ENCODE measurements at places on chromosomes 11 and 22.
A peak's percentile ranks its signal among the peaks of the same experiment; 100 is the strongest.

- peak; percentile 85 for DNase-seq
Measured at GRCh38 chr11:120272303-120272702, 32.4 kb downstream of the POU2F3 start.

DNA sequence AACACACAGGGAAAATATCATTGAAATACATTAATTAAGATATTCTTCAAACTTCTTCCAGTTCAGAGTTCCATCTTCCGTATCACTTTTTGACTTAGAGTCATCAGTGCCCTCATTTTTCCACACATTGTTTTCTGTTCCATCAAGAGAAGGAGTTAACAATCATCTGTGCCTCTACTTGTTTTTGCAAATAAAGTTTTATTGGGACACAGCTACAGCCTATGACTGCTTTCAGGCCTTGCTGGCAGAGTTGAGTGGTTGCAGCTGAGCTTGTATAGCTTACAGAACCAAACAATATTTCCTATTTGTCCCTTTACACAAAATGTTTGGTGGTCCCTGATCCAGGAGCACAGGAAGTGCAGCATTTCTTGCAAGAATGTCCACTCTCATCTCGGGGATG lies 51.6 kb downstream of the SGSM1 start:
- DNase-seq, result no peak

DNA sequence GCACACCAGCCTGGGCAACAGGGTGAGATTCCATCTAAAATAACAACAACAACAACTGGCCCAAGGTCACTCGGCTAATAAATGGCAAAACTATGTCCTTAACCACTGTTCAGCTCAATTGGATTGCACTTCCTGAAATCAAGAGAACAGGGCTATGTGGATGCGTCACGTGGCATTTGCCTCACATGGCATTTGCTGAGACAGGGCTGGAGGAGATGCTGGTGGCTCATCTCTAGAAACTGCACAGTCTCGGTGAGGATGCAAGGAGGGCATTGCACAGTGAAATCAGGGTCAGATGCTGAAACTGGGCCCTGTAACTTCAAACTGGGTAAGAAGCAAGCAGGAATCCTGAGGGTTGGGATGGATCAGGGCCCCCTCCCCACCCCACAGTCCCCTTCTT lies 171.9 kb downstream of the BUD13 start:
- DNase-seq, result no peak

DNA sequence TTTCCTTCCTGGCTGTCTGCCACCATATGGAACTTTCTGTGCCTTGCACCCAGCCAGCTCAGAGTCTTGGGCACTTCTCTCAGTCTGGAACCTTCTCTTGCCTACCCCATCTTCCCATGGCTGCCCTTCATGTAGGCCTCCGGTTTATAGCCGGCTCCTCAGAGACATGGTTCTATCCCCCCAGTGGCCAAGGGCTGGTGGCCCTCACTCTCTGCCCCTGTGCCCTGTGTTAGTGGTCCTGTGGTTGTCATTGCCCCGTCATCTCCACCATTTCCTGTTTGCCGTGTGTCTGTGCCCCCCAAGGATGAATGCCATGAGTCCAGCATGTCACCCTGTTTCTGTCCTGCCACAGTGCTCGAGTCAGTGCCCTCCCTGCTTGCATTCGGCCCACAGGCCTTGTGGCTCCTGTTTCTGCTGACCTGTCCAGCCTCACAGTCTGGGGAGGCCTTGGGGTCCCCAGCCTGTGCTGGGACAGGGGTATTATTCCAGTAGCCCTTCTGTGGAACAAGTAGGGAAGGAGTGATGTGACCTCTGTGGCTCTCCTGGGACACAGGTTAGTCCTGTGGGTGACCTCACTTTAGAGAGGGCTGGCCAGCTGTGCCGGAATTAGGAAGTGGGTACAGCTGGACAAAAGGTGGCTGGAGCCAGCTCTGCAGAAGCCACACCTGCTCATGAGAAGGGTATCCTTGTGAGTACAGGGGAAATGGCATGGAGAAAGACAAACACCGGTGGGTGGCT lies 30.7 kb downstream of the ST3GAL4 start:
- no peak for DNase-seq

- DNase-seq, result peak; percentile 79
Measured at GRCh38 chr11:16805938-16806337, 67.5 kb downstream of the C11orf58 start.

- DNase-seq, result no peak
Measured at GRCh38 chr22:27677905-27678458, 123.6 kb downstream of the MN1 start.

GRCh38 chr11:94068764-94069163 lies 47.6 kb downstream of the HEPHL1 start:
- peak; percentile 14 for DNase-seq

DNA sequence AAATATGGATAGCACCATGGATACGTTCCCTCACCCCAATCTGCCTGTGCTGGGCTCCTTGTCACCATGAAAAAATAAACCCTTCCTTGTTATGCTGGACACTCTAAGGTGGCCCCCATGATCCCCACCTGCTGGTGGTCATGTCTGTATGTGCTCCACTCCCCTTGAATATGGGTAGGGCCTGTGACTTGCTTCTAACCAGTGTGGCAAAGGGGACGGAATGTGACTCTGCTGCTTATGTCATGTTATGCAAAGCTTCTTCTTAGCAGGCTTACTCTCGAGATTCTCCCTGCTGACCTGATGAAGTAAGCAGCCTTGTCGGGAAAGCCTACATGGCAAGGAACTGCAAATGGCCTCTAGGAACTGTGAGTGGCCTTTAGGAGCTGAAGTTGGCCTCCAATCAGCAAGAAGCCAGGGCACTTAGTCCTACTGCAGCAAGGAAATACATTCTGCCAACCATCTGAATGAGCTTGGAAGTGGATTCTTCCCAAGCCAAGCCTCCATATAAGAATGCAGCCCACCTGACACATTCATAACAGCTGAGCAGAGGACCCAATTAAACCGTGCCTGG lies 159.9 kb downstream of the CCDC34 start:
- DNase-seq, result no peak

DNA sequence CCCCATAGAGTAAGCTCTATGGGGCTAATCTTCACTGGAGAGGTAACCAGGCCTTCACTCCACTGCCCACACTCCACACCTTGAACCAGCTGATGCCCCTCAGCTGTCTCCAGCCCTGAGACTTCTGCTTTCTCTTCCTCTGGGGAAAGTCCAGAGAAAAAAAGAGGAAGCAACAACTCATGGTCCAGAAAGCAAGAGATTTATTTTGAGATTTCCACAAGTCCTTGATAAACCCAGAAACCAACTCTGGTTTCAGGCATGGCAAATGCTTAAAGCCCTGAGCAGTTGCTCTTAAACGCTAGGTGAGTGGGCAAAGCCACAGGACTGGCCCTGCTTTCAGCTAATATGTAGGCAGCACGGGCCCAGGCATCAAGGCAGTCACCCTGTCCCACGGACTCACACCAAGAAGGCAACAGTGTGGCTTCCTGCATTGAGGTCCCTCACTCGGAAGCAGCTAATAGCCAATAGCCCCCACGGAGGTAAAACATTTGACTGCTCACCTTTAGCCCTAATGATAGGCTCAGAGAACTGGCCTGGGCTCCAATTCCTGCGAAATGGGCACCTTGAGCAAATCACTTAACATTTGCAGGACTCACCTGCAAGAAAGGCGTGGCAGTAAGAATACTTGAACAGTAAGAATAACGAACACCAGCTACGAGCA lies 4.3 kb downstream of the CYB561A3 start:
- DNase-seq, result no peak

GRCh38 chr11:62360685-62361084 lies 23.4 kb downstream of the ASRGL1 start:
- DNase-seq, result no peak

DNA sequence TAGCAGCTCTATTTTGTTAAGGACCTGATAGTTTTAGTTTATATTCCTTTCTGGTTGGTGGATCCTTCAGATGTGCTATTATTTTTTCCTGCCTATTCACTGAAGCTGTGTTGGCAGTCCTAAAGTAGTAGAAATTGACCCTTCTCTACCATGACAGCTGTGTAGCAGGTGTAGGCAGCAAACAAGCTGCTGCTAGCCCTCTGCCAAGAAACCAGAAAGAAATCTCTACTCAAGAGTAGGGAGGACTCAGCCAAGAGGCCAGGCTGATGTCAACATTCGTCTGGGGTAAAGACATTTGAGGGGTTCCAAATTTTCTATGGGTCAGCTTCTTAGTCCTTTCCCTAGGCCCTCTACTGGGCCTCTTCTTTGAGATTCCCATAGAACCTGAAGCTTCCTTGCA lies 51.2 kb downstream of the CSTF3 start:
- DNase-seq, result no peak

GRCh38 chr11:114348200-114349191 lies 51.8 kb downstream of the C11orf71 start:
- DNase-seq, result peak; percentile 77

DNA sequence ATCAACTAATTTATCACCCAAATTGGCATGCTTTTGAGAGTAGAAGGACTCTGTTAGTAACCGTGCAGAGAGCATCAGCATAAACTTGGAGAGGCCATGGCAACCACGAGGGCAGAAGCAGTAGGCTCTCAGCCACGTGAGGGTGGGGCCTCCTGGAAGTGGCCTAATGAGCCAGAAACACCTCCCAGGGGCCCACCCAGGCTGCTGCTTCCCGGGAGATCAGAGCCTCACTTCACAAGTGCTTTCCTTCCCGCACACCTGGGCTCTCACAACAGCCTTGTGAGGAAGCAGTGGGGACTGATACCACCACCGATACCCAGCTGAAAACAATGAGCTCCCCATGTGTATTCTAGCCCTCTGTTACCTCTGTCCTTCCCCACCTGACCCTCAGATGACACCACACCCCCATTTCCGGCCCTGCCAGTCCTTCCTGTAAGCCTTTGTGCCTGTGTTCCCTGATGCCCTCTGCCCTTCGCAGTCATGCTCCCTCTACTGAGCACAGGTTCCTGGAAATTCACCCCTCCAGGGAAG lies 17.0 kb downstream of the TRIM29 start:
- no peak for DNase-seq

DNA sequence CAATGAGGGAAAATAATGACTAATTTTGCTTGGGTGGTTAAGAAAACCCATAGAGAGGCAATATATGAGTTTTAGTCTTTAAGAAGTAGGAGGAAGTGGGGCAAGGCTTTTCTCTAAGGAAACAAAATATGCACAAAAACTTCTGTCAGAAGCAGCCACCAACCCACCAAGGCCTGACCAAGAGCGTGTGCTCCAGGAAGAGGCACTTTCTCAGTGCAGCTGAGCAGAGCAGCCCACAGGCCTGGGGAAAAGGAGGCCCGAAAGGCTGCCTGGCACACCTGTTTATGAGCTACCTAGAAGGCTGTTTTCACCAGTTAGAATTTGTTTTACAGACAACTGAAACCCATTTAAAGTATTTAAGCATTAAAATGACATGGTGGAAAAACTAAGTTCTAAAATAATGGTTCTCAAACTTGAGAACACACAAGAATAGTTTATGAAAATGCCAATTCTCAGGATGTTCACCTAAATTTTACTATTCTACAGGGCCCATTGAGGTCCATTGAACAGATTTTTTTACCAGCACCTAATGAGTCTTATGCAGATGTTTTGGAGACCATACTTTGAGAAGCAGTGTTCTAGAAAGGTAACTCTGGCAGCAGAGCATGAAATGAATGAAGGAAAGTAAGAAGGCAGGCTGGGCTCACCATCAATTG lies 160.5 kb upstream of the DDI1 start:
- no peak for DNase-seq

GRCh38 chr22:32127904-32128303 lies 31.2 kb downstream of the C22orf42 start:
- DNase-seq, result no peak

- no peak for DNase-seq
Measured at GRCh38 chr22:36942556-36942955, 29.1 kb downstream of the CSF2RB start.

- no peak for DNase-seq
Measured at GRCh38 chr11:71311176-71311925, 59.0 kb upstream of the SHANK2 start.

- no peak for DNase-seq
Measured at GRCh38 chr11:64562723-64563351, 28.2 kb upstream of the SLC22A12 start.

DNA sequence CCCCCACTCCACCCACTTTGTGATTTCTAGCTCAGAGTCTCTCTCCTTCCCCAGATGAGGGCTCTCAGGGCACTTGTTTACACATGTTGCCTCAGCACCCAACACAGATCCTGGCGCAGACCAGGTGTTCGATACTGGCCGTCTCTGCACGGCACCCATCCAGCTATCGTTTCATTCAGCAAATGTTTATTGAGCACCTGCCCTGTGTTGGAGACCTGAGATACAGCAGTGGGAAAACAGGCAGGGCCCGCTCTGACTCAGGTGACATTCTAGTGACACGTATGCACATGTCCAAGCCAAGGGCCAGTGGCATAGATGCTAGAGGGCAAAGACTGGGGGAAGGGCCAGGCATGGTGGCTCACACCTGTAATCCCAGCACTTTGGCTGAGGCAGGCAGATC lies 71.9 kb downstream of the NFAM1 start:
- DNase-seq, result no peak

- no peak for DNase-seq
Measured at GRCh38 chr11:15724601-15725000, 609.9 kb downstream of the INSC start.

GRCh38 chr11:130359419-130359818 lies 44.7 kb upstream of the ZBTB44 start:
- DNase-seq, result no peak

GRCh38 chr11:64855596-64856304 lies 11.3 kb upstream of the CDC42BPG start:
- DNase-seq, result no peak

- no peak for DNase-seq
Measured at GRCh38 chr22:50729391-50730012, 8.5 kb upstream of the ACR start.

- peak; percentile 47 for DNase-seq
Measured at GRCh38 chr22:43001271-43002201, 13.4 kb downstream of the PACSIN2 start.

- DNase-seq, result no peak
Measured at GRCh38 chr11:68980776-68981065, at the start of gene MRGPRD. Gene MRGPRD, minus strand, starts transcription at chr11:68980986. Its CDS starts 0 bp downstream, at chr11:68980986.

DNA sequence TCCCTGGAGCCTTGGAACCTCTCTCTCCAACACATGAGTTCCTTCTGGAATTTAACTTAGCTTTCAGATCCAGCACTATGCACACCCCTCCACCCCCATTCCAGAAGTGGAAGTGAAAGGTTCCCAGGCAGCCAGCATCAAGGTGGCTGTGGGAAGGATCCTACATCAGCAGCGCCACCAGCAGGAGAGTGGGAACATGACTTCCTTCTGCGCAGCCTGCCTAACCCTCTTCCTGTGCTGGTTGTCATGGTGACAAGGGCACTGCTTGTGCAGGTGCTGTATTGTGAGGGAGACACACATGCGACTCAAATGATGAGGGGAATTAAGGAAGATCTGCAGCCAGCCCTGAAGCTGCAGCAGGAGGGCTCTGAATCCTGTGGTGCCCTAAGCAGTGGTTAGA lies 904.5 kb upstream of the API5 start:
- DNase-seq, result no peak

Measured in fibroblast of mammary gland (primary cell).